AG08396 (cell line): ENCODE measurements at places on chromosomes 7 and 10.

GRCh38 chr10:131044379-131045111, 267.0 kb downstream of the TCERG1L start:
- DNase-seq, result no peak

DNA sequence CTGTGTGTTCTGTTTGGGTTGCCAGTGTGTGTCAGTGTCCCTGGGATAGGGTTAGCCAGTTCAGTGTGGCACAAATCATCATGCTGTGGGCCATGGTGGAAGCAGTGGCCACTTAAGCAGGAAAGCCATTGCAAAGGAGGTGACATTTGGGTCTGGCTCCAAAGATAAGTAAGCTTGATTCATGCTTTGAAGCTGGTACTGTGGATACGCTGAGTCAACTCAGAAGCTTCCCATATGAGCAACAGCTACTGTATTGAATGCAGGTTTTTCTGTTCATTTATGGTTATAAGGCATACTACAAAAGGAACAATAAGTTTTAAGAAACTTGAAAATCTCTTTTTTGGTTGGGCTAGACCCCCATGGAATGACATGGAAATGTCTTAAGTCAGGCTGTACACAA, 143.1 kb downstream of the BMPER start:
- no peak for DNase-seq

GRCh38 chr10:98748298-98748697, 301.6 kb upstream of the HPS1 start:
- DNase-seq, result peak; percentile 6

- no peak for DNase-seq
Measured at GRCh38 chr7:26397332-26397731, 105.7 kb downstream of the SNX10 start.

DNA sequence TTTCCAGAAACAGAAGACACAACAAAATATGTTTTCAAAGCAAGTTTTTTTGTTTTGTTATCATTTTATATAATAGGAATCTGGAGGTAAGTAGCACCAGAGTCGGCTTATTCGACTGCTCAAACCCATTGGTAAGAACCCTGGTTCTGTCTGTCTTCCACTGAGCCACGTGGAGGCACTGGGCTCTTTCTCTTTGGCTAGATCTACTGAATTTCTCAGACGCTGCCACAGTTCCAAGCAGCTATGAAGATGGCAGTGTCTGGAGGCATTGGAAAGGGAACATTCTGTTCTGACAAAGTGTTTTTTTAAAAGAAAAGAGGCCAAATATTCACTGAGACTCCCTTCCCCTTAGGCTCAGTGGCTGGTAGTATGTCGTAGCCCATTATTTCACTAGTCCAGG, 338.8 kb downstream of the NRG3 start:
- DNase-seq, result no peak

- DNase-seq, result no peak
Measured at GRCh38 chr7:132646052-132646451, 69.8 kb upstream of the PLXNA4 start.
